ENCODE measurements at places on chromosomes 1 and 21. TPM values are rescaled to one million over a fixed set of nuclear protein-coding genes. Genes with fewer than 3 reads are reported as not detected.

The DNALI1 gene
- 28.6 TPM for total RNA-seq

The CORT gene
- total RNA-seq, result 1.2 TPM

The FCAMR gene
- total RNA-seq, result not detected

DNA sequence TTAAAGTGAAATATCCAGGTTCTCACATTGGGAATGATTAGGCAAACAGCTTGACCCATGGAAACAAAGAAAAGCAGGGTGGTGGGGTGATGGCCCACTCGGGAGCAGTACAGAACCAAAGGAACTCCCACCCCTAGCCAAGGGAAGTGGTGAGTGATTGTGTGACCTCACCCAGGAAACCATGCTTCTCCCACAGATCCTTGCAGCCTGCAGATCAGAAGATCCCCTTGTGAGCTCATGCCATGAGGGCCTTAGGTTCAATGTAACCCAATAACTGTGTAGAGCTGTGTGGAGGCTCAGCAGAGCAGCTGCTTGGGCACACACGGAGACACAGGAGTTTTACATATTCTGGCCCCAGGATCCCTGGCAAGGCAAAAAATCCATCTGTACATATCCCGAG lies 311.8 kb upstream of the DPYD start:
- H3K36me3 ChIP-seq, result peaks cover 12% of the 10 kb centered on the region
- H3K27me3 ChIP-seq, result no peaks in the 10 kb centered on the region
- no peaks in the 10 kb centered on the region for H3K4me1 ChIP-seq
- no peak overlapping the region for H3K4me3 ChIP-seq

DNA sequence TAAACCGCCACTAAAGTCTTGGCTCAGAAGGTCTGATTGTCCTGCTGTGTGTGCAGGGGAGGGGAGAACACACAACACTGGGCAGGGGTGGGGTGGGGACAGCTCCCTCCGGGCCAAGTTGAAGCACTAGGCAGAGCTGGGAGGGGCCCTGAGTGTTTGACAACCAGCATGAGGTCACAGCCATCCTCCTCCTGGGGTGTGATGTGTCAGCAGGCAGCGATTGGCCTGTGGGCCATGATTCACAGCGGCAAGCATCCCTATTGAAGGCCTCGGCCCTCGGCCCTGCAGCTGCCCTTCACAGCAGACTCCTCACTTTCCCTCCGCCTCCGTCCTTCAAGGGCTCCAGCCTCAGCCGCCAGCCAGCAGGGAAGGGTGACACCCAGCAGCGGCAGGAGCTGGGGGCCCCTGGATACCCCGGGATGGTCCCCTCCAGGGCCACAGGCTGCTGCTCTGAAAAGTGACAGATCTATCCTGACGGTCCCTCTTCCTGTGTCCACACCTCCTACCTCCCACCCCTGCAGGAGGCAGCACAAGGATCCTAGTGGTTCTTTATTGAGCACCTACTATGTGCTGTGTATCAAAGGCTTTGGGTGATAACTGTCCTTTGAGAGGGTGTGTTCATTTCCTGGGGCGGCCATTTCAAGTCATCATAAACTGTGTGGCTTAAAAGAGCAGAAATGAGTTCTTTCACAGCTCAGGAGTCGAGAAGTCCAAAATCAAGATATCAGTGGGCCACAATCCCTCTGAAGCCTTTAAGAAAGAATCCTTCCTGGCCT lies 66.0 kb upstream of the SLC25A33 start:
- H3K27me3 ChIP-seq, result peaks cover 9% of the 10 kb centered on the region
- H3K36me3 ChIP-seq, result no peaks in the 10 kb centered on the region
- H3K4me3 ChIP-seq, result no peak overlapping the region
- H3K27ac ChIP-seq, result no peak overlapping the region
- peak; percentile 10 for DNase-seq

- H3K27me3 ChIP-seq, result no peaks in the 10 kb centered on the region
- H3K27ac ChIP-seq, result no peak overlapping the region
- H3K4me1 ChIP-seq, result no peaks in the 10 kb centered on the region
Measured at GRCh38 chr1:248813546-248813945, 12.2 kb downstream of the SH3BP5L start.

GRCh38 chr1:232694475-232694874 lies 64.5 kb upstream of the SIPA1L2 start:
- DNase-seq, result no peak
- no peak overlapping the region for H3K4me3 ChIP-seq
- H3K27me3 ChIP-seq, result peaks cover 3% of the 10 kb centered on the region
- H3K36me3 ChIP-seq, result no peaks in the 10 kb centered on the region
- peaks cover 15% of the 10 kb centered on the region for H3K4me1 ChIP-seq

DNA sequence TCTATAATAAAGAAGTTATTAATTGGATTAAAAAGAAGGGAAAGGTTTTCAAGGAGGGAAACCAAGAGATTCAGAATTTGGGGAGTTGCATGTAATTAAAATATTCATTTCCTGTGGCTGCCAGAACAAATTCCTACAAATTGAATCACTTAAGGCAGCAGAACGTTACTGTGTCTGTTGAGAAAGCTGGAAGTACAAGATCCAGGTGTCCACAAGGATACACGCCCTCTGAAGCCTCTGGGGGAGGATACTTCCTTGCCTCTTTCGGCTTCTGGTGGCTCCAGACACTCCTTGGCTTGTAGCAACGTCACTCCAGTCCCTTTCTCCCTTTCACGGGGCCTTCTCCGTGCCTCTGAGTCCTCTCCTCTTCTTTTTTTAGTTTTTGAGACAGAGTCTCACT lies 67.9 kb downstream of the KAZN start:
- no peaks in the 10 kb centered on the region for H3K27me3 ChIP-seq
- DNase-seq, result no peak
- no peak overlapping the region for H3K4me3 ChIP-seq
- H3K27ac ChIP-seq, result no peak overlapping the region
- H3K4me1 ChIP-seq, result peaks cover 9% of the 10 kb centered on the region
- peaks cover 3% of the 10 kb centered on the region for H3K36me3 ChIP-seq

GRCh38 chr1:65698590-65698989 lies 94.1 kb upstream of the PDE4B start:
- H3K27ac ChIP-seq, result no peak overlapping the region
- no peak overlapping the region for H3K4me3 ChIP-seq
- H3K36me3 ChIP-seq, result no peaks in the 10 kb centered on the region
- peaks cover 19% of the 10 kb centered on the region for H3K27me3 ChIP-seq
- no peaks in the 10 kb centered on the region for H3K4me1 ChIP-seq

GRCh38 chr1:197178998-197179397 lies 32.5 kb upstream of the ASPM start:
- no peak overlapping the region for H3K4me3 ChIP-seq
- H3K27ac ChIP-seq, result no peak overlapping the region
- peaks cover 5% of the 10 kb centered on the region for H3K36me3 ChIP-seq
- no peak for DNase-seq
- no peaks in the 10 kb centered on the region for H3K27me3 ChIP-seq

DNA sequence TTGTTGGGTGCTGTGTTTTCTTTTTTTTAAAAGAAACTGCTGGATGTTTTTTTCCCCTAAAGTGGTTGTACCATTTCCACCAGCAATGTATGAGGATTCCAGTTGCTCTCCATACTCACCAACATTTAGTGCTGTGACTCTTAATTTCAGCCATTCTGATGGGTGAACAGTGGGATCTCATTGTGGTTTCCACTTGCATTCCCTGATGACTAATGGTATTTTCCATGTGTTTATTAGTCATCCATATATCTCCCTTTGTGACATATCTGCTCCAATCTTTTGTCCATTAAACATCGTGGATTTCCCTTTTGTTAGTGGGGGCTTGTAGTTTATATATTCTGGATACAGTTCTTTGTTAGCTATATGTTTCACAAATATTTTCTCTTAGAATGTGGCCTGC lies 206.0 kb downstream of the CAMTA1 start:
- no peaks in the 10 kb centered on the region for H3K36me3 ChIP-seq
- DNase-seq, result no peak
- H3K4me3 ChIP-seq, result no peak overlapping the region
- peaks cover 13% of the 10 kb centered on the region for H3K4me1 ChIP-seq
- H3K27me3 ChIP-seq, result peaks cover under 1% of the 10 kb centered on the region

GRCh38 chr1:172383536-172383935 lies 36.9 kb upstream of the C1orf105 start:
- H3K36me3 ChIP-seq, result no peaks in the 10 kb centered on the region
- H3K4me3 ChIP-seq, result no peak overlapping the region
- H3K4me1 ChIP-seq, result peaks cover 42% of the 10 kb centered on the region

Data from neural crest cell (in vitro differentiated cells).